ENCODE measurements at places on chromosomes 3 and 15.

DNA sequence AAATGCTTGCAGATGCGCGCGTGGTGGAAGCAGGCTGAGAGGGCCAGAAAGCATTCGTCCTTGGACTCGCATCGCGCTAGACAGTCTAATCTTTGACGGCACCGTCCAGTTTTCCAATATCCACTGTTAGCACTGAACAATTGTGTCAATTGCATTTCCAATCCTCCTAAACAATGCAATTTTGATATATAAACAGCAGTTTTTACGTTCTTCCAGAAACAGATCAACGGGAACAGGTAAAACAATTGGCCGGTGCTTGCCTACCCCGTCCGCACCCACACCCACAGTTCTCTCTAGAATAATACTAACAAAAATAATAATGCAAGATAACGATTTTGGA, 17.2 kb downstream of the CPN2 start:
- DNase-seq: no peak

DNA sequence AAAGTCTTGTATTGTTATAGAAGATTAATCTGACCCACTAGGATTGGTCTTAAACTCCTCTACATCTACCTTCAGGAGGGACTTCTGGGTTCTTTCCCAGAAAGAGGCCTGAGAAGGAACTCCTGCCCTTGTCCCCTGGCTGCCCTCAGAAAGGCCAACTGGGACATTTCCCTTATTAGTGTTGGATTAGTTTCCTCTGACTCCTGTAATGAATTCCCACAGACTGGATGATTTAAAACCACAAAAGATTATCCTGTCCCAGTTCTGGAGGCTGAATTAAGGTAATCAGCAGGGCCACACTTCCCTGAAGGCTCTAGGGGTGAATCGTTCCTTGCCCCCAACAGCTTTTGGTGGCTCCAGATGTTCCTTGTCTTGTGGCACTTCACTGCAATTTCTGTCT, 102.8 kb upstream of the NMNAT3 start:
- DNase-seq: no peak

DNA sequence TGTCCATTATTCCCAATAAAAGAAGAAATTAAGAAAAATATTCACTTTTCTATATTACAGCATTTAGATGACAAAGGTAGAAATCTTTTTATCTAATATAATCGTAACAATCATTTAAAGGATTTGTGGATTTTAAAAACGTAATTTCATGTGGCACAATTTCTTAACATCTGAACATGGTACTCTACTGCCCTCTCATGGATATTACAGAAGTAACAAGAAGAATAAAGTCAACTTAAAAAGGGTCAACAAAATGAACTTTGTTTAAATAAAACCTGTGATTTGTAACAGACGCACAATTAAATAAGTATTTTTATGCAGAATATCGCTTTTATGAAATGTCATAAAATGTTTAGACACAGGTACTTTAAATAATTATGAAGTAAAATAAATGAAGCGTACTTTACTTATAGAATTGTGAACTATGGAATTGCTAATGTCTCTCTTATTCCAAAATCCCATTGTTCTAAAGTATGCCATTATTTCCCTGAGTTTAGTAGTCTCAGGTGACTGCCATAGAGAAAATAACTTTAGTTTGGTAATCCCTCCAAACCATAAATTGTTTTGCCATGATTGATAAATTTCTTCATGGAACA, 366.8 kb upstream of the ZNF385D start:
- DNase-seq: no peak

- no peak for DNase-seq
These were observed 37.3 kb upstream of the CDV3 start for GRCh38 chr3:133535971-133536881.

GRCh38 chr15:62922514-62922913, 120.0 kb upstream of the TPM1 start:
- no peak for DNase-seq

GRCh38 chr15:40981186-40981585, 27.9 kb downstream of the CHAC1 start:
- DNase-seq: no peak

GRCh38 chr15:84823282-84823878, 6.2 kb downstream of the ALPK3 start:
- no peak for DNase-seq

DNA sequence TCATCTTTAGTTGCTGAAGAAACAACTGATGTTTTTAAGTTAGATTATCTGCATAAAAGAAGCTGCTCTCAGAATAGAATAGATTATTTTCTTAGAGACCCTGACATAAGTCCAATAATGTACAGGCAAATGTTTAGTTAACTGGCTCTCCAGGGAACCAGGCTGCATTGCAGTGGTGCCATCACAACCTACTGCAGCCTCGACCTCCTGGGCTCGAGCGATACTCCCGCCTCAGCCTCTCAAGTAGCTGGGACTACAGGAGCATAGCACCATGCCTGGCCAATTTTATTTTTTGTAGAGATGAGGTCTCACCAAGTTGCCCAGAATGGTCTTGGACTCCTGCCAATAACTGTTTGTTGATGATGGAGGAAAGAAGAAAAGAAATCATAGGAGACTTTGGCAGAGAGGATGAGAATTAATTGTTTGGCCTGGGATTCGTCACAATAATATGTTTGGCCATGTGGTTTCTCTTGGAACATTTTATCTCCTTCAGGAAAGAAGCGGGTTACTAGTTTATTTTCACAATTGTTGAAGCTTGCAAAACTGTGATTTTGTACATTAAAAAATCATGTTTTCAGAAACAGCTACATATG, 429.2 kb downstream of the CADM2 start:
- DNase-seq: no peak

GRCh38 chr15:27214032-27214431, 243.1 kb downstream of the GABRG3 start:
- DNase-seq: no peak

DNA sequence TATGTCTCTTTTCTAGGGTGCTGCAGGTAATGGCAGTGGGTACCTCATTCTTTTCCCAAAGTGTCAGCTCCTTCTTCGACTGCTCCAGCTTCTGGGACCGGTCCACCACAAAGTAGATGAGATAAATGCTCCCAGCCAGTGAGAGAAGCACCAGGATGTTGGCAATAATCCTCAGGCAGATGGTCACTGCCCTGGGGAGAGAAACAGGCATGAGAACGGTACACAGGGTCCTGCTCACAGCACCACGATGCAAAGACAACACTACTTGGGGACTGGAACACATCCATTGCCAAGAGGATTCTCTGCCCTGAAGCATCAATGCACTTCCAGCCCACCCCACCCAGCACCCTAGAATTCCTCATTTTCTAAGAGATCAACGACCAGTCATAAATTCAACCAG, 22.4 kb downstream of the TMC3 start:
- DNase-seq: no peak

GRCh38 chr15:92095693-92096092, 242.2 kb downstream of the SLCO3A1 start:
- DNase-seq: no peak

GRCh38 chr3:78052746-78053145, 1012.8 kb downstream of the ROBO2 start:
- no peak for DNase-seq

- DNase-seq: no peak
These were observed 63.7 kb upstream of the MRPS22 start for GRCh38 chr3:139280027-139280671.

- no peak for DNase-seq
These were observed 14.2 kb upstream of the ZBTB20 start for GRCh38 chr3:115161168-115161834.

GRCh38 chr3:63069806-63070475, 194.7 kb upstream of the CADPS start:
- no peak for DNase-seq

DNA sequence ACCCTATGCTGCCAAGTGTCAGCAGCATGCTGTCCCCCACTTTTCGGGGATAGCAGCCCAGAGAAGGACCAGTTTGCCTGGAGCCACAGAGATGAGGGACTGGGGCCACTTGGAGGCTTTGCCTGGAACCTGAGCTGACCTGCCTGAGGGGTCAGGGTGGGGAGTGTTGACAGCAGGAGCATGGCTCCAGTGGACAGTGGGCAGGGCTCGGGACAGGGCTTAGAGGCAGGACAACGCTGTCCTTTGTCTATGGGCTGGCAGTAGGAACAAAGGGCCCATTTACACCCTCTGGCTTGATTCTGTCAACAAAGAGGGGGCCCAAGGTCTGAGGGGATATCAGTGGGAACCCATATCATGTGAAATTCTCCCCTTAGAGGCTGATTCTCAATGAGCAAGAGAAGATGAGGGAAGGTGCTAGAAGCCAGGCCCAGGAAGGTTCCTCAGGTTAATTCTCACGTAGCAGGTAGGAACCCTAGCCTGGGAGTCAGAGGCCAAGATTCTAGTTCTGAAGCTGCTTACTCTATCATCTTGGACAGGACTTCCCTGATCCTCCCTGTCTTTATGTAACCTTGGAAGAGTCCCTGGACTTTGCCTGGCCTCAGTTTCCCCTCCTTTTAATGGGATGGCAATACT, 29.7 kb upstream of the HHATL start:
- no peak for DNase-seq

GRCh38 chr15:89030311-89030710, 57.9 kb upstream of the ABHD2 start:
- no peak for DNase-seq

GRCh38 chr15:39786447-39787056, 3.9 kb upstream of the FSIP1 start:
- no peak for DNase-seq

- no peak for DNase-seq
These were observed 217.2 kb upstream of the CGNL1 start for GRCh38 chr15:57158997-57159668.

- DNase-seq: no peak
These were observed 189.9 kb downstream of the LPP start for GRCh38 chr3:188343894-188344293.

DNA sequence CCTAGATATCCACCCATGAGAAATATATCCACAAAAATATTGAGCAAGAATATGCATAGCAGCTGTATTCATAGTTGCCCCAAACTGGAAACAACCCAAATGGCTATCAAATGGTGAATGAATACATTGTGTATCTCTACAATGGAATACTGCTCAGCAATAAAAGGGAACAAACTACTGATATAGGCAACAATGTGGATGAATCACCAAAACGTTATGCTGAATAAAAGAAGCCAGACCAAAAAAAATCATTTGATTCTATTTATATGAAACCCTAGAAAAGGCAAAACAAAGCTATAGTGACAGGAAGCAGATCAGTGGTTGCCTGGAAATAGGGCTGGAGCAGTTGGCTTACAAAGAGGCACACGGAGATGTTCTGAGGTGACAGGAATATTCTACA, 15.5 kb upstream of the CMTM7 start:
- DNase-seq: no peak

DNA sequence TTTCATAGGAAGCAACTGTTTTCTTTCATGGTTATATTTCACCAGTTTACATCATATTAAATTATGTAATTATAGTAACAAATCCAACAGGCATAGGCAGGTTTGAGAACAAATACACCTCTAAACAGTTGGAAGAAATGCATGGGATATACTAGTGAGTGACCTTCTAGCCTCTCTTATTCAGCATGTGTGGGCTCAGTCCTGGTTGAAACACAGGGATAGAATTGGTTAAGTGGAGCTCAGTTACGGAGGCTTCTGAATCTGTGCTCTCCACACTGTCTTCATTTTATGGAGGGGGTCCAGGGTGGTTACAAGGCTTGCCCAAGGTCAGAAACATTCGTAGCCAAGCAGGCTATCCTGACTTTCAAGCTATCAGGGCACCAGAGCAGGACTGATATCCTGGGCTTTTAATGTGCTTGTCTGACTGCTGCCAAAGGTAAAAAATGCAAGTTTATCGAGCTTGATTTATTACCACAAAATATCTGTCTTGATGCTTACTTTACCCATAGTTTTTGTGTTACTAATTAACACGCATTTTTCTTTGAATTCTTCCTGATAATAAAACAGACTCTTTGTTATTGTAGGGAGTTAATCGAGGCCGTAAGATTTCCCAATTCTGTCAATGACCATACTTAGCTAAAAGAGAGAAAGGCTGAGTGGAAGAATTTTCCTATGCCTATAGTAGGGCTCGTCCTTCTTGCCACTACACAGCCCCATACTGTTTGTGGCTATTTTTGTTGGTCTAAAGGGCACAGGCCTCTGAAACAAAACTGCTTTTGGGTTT, 89.6 kb downstream of the FILIP1L start:
- no peak for DNase-seq

- DNase-seq: no peak
These were observed 182.2 kb downstream of the MEGF11 start for GRCh38 chr15:66071160-66071920.

DNA sequence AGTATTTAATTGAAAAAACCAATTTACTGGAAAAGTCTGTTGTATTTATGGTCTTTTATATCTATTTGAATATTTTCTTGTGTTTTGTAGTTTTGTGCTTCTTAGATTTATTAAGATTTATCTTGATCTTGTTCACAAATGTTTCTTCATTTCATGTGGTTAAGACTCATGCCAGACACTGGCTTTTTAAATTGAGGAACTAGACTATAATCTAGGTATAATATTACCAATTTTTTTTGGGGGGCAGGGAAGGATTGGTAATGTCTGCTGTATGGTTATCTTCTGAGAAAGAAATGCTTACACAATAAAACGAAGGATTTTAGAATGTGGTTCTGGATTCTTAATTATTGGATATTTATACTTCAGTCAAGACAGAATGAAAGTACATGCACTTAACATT, 24.9 kb downstream of the AP4E1 start:
- no peak for DNase-seq

- no peak for DNase-seq
These were observed 29.4 kb upstream of the SLCO2A1 start for GRCh38 chr3:134059035-134059601.

DNA sequence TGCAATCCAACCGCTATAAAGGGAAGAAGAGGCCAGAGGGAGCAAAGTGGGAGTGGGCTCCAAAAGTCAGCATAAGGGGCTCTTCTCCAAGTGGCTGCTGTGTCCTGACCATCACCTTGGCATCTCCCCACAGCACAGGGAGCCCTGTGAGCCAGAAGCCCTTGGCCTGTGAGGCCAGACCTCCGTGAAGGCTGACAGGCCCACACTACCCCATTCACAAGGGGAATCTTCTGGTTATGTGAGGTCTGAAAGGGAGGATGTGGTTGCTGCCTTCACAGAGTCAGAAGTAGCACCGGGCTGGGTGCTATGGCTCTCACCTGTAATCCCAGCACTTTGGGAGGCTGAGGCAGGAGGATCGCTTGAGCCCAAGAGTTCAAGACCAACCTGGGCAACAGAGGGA, 2.6 kb upstream of the ULK3 start:
- DNase-seq: no peak

DNA sequence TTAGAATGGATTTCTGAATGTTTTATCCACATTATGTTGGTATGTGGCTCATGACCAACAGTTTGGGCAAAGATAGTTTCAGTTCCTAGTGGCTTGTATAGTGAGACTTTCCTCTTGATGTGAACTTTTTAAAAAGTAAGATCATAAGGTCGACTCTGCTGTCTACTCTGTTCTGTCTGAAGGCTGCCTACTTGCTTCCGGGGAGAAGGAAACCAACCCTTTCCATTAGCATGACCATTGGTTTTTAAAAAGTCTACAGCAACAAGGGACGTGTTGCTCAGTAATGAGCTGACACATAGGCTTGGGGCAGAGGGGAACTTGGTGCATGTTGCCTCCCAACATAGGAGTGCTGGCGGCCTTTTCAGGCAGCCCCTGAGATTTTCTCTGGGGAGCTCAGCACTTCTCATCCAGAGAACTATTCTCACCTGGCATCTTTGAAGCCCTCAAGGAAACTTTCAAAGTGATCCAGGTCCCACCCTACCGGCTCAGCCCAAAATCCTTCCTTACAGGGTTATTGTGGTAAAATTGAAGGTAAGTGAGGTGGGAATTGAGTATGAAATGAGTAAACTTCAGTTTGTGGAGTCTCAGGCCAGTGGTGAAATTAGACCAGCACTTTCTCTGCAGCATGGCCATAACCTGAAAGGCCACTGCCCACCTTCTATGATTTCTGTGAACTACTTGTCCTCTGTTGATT, 30.6 kb downstream of the PSMD6 start:
- DNase-seq: no peak

GRCh38 chr3:9638155-9638554, 11.2 kb upstream of the MTMR14 start:
- no peak for DNase-seq

Measured in NCI-H187 (cell line).